ENCODE measurements at places on chromosomes 3 and 15.
A peak's percentile ranks its signal among the peaks of the same experiment; 100 is the strongest.

GRCh38 chr15:70236341-70237086, 138.8 kb upstream of the TLE3 start:
- no peak for DNase-seq

- no peak for DNase-seq
These were observed 88.8 kb upstream of the ABI3BP start for GRCh38 chr3:101081999-101082398.

DNA sequence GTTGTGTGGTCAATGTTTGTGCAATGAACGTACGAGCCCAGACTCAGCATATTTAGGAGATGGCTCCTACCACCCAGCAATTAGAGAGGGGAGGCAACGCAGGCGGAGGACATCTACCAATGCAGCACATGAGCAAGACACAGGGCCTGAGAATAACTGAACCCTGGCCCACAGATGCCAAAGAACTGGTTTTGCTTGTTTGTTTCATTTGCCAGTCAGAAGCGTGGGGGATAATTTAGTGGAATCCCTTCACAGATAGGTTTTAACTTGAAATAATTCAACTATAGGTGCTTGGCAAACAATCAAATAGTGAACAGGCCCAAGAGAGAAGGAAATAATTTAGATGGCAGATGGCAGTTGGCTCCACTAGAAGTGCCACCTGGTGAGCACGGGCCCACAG, 54.8 kb downstream of the LIPC start:
- no peak for DNase-seq

DNA sequence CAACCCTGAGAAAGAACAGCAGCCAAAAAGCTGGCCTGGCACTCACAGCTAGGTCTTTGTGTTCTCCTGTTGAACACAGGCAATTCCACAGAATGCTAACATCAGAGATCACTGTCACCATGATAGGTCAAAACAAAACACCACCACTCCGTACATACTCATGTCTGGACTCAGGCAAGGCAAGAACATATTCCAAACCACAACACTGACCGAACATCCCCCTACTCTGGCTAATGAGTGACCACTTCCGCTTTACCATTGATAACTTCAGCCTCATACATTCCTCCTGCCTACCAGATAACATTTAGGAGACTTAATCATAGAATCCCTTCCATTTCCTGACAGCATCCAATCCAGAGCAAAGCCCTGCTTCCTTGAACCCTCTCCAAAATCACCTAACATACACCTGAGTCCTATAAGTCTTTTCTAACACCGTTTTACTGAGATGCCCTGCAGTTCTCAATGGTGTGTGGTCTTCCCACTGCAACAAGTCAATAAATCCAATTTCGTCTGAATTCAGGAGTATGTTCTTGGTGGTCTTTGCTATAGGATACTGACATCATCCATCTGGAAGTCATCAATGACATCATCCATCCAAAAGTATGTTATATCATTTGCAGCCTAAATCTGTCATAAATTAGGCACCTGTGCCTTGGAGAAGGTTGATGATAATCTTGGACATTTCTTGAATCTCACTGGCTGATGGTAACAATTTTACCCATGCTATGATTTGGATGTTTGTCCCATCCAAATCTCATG, 23.7 kb downstream of the RIOX2 start:
- DNase-seq = no peak

DNA sequence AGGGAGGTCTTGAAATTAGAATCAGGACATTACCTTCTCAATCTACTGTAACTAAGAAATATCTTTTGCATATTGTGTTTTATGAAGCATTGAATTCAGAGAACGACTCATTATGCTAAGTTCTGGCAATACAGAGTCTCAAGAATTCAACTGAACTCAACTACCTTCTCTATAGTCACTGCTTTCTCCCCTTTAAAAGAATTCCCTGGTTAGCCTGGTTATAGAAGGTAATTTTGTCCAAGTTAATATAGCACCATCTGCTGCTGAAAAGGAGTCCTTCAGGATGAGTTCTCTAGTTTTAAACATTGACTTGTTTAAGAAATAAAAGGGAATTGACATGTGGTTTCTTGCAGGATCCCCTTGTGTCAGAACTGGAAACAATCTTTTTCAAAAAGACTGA, 60.2 kb downstream of the IL16 start:
- no peak for DNase-seq

DNA sequence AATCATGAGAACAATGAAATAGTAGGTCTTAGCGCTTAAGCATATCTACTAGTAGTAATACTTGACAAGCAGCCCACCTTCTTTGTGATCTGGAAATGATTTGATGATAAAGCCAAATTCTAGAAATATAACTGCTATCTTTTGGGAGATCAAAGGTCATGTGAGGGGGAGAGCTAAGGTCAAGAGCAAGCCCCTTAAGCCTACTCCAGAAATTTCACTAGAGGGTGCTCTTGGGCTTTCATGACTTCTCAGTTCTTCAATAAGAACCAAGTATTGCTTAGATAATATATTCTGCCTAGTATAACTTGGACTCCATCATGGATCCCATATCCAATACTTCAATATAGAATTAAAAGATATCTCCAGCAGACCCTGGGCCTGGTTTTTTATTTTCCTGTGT, 319.6 kb downstream of the ZBTB20 start:
- no peak for DNase-seq

DNA sequence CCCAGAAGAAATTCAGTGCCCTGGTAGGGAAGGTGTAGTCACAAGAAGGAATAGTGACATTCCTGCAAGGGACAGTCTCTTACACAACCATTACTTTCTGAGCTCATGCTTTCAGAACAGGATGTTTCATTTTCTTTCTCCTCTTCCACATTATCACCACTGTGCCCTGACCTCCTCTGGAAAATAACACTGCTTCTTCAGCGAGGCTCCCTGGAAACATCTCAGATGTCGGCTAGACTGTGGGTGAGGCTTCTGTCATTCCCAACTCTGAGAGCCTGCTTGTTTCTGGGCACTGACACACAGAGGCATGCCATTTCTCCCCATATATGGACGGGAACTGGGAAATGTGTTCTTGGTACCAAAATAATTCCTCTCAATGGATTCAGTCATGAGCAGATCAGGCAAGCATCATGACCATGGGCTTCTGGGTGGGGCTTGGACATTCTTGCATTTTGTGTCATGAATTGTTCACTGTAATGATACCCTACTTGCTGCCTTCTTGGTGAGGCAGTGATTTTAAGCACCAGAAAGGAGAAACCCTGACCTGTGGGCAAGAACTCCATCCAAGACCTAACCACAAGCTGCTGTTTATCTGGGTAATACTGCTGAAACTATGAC, 14.3 kb upstream of the TNFAIP8L3 start:
- DNase-seq = no peak

- no peak for DNase-seq
These were observed 63.2 kb downstream of the DIPK2A start for GRCh38 chr3:144034715-144035290.

GRCh38 chr3:51622868-51623267, 48.2 kb upstream of the TEX264 start:
- DNase-seq = peak; percentile 45

DNA sequence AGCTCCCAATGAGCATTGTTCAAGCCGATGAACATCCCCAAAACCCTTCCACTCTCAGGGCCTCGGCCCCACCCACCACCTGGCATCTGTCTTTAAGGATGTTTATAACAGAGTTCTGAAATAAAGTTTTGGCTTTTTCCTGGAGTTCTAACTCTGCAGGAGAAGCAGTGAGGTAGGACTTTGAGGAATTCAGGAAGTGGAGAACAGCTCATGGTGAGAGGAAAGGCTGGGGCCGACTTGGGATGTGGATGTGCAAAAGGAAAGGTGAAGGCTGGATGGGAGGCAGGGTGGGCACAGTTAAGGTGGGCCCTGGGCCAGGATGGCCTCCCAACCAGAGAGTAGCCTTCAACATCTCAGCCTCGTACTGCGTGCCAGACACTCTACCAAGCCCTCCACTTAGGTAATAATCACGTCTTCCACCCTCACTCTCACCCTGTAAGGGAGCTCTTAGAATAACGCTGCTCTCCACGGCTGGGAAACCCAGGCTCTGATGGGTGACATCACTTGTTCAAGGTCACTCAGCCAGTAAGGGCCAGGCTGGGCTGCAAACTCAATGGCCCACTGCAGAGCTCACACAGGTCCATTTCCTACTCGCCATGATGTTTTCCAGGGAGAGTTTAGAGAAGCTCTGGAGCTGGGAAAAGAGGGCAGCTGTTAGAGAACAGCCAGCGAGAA, 28.5 kb downstream of the LIPC start:
- no peak for DNase-seq

GRCh38 chr3:197378985-197379718, 80.7 kb upstream of the DLG1 start:
- no peak for DNase-seq

- DNase-seq = no peak
These were observed 14.7 kb upstream of the DIS3L start for GRCh38 chr15:66278671-66279070.

DNA sequence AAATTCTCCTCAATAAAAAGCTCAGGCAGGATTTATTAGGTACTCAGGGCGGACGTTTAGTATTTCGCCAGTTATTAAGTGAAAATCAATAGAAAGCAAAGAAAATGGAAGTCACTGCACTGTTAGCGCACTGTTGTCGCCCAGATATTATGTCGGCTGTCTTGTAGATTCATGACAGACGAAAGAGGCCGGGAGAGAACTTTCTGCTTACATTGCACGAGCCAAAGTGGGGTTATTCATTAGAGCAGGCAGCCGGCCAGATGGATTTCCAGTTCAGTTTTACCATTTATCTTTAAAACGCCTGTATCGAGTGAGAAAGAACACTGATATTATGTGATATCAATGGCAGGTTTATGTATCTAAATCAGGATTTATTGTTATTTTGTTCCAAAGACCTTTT, 866.0 kb upstream of the NR2F2 start:
- no peak for DNase-seq

DNA sequence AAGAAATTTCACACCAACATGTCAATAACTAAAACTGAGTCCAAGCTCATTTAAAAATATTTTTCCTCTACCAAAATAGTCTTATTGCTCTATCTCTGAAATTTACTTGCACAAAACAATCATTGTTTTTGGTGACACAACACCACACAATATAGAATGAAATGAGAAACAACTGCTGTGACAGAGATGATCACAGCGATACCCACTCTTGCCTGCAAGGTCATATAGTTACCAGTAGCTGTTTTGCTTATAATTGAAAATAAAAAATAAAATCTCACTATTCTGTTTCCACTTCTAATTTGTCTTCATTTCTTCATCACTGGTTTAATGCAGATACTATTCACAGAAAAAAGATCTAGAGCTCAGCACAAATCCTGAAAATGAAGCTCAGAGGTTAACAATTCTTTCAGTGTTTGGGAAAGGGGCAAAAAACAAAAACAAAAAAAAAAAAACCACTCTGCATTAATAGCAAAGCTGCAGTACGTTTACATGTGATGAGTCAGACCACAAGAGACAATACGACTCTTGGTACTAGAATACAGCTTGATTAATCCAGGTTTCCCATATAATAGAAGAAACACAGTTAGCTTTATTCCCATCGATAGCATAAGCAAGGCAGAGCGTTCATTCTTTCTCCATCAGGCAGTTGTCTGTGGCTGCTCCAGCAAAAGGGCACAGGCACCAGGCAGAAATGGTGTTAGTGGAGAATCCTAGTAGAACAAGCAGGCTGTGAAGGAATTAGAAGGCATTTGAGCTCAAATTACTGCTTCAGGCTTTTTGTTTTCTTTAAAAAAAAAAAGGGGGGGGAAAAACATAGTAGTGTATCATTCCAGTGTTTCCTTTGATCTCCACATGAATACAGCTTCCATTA, 773 bp downstream of the ANKRD28 start:
- DNase-seq = no peak

DNA sequence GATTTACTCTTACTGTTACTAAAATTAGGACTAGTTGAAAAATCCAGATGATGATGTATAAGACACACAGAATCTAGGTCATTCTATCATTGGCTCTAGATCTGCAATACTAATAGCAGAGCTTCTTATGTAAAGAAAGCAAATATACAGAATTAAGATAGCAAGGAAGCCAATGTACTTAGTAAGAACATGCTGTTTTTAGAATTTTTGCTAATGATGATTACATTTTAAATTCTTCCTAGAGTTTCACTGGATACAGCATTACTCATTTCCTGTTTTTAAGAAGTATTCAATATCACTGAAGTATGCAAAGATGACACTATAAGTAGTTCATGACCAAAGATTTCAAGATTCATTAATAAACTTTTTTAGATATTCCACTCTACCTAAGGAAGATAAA, 60.7 kb downstream of the CFAP20DC start:
- DNase-seq = no peak

DNA sequence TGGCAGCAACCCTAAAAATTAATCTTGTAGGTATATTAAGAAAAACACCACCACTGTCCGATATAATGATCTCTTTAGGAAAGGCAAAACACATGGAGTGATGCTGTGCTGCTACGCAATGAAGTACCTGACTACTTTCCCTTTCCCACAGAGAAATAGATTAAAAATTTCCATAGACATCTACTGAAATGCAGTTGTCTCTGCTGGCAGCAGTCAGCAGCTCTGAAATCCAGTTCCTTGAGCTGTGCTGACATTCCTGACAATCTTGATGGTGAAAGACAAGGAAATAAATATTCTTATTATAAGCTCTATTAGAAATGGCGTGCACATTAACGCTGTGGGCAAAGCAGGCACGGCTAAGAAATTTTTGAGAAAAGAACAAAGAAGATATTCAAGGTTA, 287.6 kb downstream of the IL5RA start:
- DNase-seq = no peak

- no peak for DNase-seq
These were observed 876.6 kb downstream of the TUSC7 start for GRCh38 chr3:117586161-117586560.

DNA sequence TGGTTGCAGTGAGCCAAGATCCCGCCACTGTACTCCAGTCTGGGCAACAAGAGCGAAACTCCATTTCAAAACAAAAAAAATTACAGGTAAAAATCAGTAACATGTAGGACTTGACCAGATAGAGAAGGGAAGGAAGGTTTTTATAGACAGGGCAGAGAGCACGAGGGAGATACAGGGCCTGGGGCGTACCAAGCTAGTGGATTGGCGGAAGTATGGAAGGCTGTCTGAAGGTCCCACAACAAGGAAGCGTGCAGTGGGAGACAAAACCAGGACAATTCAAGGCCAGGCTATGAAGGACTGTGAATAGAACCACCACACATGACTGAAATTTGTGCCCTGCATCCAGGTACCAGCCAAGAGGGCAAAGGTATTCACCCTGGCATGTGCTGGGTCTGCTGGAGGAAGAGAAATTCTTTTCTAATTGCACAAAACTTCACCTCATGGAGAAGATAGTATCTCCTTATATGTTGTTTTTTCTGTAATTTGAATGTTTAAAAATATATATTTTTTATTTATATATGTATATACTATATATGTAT, 33.0 kb upstream of the BCL2A1 start:
- no peak for DNase-seq

- DNase-seq = no peak
These were observed 31.5 kb upstream of the MINDY4B start for GRCh38 chr3:150936693-150937092.

GRCh38 chr3:32873531-32874130, 55.8 kb downstream of the TRIM71 start:
- DNase-seq = no peak

- DNase-seq = no peak
These were observed 375.2 kb downstream of the LSAMP start for GRCh38 chr3:116070061-116070460.
